ENCODE measurements at places on chromosomes 16 and 17.

DNA sequence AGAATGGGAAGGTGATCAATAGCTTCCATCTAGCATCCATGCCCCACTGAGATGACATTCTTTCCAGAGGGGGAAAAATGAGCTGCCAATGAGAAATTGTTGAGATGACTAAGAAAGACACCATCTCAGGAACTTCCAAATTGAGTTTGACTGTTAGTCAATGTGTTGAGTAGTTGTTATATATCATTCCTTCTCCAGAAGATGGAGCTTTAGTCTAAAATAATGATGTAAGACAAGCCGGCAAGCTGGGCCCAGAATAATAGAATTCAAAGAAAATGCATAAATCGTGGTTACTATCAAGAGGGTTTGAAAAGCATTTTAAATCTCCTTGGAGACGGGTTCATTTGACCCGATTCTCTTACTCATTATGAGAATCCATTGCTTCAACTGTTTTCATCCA is 71.0 kb upstream of the ATF7IP2 start:
- no peak for DNase-seq

- DNase-seq = no peak
Observed at GRCh38 chr17:71033336-71033735, 864.0 kb downstream of the KCNJ2 start.

DNA sequence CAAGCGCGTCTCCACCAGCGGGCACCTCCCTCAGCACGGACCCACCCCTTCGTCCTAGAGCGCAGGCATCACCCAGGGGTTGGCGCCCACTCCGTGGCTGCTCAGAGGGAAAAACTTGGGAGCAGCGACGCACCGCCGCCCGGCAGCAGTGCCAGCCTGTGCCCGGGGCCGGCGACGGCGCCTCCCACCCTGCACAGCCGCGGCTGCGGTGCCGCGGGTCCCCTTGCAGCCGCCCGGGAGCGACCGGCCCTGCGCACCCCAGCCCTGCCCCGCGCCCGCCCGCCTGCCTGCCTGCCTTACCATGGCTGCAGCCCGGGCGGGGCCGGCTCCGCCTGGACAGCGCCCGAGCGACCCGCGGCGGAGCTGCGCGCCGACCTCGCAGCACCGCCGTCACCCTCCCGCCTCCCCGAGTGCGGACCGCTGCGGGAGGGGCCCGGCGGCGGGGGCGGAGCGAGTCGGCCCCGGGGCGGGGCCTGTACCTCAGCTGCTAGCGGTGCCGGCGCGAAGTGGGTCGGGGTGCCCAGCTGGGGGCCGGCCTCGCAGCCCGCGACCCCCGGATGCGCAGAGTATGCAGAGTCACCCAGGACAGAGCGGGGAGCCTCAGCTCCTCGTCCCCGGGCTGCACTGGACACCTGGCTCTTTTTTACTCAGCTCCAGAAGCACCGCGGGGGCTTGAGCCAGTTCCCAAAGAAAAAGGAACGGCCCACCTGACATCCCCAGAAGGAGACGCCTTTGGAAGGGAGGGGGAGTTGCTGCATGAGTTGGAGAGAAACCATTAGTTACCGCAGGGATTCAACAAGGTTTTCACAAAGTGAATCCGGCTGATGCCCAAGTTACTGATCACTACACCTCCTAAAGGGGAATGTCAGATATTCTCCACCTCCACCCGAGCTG is 17.5 kb upstream of the MTMR4 start:
- peak; percentile 66 for DNase-seq

DNA sequence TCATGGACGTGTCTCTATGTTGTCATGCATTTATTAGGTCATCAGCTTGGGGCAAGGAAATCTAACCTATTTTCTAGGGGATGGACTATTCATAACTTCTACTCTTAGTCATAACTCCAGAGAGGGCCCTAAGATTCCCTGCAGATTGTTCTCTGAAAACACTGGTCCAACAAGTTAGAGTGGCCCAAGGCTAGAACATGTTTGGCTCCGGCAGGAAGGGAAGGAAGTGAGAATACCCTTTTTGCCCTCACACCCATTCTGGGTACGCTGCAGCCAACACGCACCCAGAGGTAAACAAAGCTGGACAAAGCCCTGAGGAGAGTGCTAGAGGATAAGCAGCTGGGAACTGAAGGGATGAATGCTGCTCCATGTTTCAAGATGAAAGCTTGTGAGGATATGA is 9.9 kb downstream of the C16orf86 start:
- no peak for DNase-seq
